NCI-H187 (cell line): ENCODE measurements at places on chromosomes 16 and 17.

DNA sequence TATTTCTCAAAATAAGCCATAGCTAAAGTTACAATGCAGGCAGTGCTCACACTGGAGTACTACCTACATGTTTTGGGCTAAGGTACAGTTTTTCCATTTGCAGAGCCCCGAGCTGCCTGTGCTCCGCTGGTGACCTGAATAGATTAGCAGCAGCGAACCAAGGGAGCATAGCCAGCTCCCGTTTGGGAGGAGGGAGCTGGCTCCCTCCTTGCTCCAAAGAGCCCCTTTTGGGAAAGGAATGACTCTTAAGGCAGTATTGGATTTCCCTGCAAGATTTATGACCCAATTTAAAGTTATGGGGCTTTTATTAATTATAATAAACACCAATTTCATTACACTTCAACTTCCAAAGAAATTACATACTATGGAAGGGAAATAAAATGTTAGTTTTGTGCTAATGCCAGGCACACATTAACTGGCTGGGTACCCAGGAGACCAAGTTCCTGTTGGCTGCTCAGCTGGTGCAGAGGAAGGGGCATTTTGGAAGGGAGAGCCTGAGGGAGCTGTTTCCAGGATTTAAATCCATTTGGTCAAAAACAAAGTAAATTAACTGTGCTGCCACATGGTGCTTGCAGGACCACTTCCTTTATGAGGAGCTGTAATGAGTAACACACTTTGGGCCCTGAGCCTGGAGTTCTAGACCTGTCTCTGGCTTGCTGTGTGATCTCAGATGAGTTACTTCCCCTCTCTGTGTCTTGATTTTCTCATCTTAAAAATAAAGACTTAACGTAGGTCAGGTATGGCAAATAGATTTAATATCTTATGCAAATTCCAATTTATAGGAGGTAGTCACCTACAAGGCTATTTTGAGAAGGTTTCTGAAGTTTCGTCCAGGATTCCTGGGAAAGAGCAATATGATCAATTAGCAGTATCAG is 362.1 kb upstream of the CCL2 start:
- DNase-seq: no peak

GRCh38 chr16:78990309-78990701 is 610.2 kb downstream of the MAF start:
- DNase-seq: no peak

- DNase-seq: no peak
Observed at GRCh38 chr17:40980596-40980995, 3.5 kb downstream of the KRT40 start.

DNA sequence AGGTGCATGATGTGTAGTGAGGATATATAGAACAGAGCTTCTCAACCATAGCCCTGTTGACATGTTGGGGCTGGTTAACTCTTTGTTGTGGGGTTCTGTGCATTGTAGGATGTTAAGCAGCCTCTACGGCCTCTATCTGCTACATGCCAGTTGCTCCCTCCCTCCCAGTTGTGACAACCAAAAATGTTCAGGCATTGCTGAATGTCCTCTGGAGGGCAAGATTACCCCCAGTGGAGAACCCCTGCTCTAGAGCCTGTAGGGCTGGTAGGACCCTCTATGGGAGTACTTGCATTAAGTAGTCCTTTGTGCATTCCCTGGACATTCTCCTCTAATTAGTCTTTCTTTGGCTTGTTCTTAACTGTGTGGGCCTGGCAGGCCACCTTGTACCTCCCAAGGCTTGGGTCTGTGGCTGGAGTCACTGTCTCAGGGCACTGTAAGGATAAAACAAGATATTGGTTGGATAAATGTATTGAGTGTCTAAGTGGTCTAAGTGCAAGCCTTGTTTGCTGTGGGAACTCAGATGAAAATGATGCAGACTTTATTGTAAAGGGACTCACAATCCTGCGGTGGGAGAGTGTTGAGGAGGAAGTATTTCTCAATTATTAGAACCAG is 19.8 kb upstream of the MYO1D start:
- DNase-seq: no peak

DNA sequence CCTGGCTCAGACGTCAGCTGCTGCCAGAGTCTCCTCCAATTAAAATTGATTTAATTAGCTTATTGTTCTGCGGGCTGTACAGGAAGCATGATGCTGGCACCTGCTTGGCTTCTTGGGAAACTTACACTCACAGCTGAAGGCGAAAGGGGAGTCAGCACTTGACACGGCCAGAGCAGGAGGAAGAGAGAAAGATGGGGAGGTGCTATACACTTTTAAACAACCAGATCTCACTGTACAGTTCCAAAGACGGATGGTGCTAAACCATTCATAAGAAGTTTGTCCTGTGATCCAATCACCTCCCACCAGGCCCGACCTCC is 1.4 kb upstream of the PRDM7 start:
- DNase-seq: no peak

GRCh38 chr17:44065668-44066203 is 735 bp downstream of the LSM12 start:
- DNase-seq: no peak

- no peak for DNase-seq
Observed at GRCh38 chr17:41505007-41505808, at the start of gene KRT13. TSS of gene KRT13 (minus strand) at chr17:41505612. CDS start at chr17:41505550, 62 bp downstream.

DNA sequence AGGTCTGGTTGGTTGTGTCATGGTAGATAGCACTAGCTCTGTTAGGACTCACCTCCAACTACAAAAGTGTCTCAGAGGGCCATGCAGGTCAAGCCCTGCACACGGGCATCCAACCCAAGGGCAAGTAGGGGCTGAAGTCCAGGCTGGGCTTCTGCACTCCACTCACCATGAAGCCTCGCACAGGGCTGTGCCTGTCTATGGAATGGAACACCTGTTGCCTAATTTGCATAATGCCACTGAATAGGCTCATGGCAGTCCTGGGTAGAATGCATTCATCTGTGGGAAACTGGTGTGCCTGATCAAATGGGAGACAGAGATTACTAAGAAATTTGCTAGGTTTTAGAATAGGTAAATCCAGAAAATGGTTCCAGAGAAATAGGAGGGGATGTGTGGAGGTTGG is 8.0 kb upstream of the AKAP1 start:
- DNase-seq: no peak

- DNase-seq: no peak
Observed at GRCh38 chr16:14354561-14355351, 275.3 kb downstream of the PARN start.

DNA sequence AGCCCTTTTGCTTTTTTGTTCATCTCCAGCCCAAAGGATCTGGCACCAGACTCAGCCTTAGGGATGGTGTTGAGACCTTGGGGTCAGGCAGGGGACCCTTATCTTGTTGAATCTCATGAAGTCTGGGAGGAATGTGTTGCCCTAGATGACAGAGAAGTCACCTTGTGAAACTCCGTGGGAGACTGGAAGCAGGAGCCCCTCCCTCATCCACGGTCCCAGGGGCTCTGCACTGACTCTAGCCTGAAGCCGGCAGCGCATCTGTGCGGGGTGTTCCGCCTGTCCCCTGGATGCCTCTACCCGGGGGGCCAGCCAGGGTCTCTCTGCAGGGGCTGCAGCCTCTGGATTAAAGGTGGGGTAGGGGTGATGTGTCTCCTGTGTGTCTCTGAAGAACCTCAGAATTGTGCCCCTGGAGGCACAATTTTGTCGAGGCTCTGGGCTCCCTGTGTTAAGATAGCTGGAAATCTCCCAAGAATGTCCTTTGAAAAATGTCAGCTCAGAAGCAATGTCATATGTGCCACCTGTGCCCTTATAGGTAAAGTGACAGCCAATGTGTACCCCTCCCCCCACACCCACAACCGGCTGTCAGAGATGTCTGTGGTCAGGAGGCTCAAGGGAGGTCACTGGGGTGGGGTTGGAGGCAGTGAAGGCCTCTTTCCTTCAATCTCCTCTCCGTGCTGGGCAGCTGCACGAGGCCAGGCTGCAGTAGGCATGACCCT is 32.1 kb upstream of the CDC42EP4 start:
- DNase-seq: no peak

DNA sequence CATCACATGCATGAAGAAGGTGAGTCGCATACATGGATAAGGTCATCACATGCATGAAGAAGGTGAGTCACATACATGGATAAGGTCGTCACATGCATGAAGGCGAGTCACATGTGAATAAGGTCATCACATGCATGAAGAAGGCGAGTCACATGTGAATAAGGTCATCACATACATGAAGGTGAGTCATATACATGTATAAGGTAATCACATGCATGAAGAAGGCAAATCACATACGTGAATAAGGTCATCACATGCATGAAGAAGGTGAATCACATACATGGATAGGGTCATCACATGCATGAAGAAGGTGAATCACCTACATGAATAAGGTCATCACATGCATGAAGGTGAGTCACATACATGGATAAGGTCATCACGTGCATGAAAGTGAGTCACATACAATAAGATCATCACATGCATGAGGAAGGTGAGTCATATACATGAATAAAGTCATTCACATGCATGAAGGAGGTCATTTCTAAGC is 105.1 kb upstream of the SDK2 start:
- no peak for DNase-seq

- DNase-seq: no peak
Observed at GRCh38 chr17:69060822-69061221, at the start of gene ABCA9. TSS of gene ABCA9 (minus strand) at chr17:69060927. CDS start at chr17:69051126, 9,801 bp downstream.

DNA sequence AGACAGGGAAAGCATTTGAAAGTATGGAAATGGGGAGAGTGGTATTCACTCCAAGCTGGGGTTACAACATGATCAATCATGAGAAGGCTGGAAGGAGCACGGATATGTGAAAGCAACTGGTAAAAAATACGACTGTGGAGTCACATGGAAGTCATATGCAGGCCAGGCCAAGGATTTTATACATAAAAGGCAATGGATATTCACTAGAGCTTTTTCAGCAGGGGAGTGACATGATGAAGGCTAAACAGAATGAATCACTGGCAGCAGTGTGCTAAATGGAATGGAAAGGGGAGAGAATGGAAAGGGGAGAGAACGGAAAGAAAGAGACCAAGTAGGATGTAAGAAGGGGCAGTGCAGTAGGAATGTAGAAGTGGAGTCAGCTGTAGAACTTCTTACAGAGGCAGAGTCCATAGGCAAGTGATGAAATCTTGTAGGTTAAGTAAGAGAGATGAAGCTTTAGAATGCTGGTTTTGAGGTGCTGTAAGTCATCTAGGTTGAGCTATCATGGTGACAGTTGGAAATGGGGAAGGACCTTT is 13.0 kb upstream of the NETO2 start:
- no peak for DNase-seq

DNA sequence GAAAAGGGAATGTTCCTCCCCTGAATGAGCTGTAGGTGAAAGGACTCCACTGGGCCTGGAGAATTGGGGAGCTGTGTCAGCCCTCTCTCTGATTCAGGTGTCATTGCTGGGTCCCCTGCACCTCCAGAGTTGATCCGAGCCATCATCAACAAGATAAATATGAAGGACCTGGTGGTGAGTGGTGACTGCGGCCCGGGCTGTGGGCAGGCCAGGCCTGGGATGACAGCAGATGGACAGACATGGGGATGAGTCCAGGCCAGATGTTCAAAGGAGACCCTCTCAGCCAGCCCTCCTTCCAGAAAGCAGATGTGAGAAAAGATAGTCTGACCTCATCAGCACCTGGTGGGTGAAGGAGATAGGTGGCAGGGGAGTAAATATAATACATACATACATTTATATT is 4.6 kb downstream of the CHAD start:
- no peak for DNase-seq

- DNase-seq: no peak
Observed at GRCh38 chr17:74259667-74260524, 14.1 kb upstream of the DNAI2 start.

DNA sequence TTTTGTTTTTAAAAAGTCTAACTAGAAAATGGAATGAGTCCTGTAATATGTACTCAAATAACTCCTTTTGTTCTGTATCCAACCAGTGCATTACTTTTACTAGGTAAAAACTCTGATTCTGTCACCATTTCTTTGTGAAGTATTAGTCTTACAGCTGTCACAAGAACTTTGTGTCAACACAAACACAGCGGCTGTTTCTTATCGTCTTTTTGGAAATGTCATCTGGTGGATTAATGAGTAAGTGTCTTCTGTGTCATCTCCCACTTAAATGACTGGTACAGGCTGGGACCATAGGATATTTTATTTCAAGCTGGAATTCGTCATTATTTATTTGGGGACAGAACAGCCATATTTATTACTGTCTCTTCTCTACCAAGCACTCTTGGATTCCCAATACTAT is 19.1 kb upstream of the ALDH3A2 start:
- no peak for DNase-seq

DNA sequence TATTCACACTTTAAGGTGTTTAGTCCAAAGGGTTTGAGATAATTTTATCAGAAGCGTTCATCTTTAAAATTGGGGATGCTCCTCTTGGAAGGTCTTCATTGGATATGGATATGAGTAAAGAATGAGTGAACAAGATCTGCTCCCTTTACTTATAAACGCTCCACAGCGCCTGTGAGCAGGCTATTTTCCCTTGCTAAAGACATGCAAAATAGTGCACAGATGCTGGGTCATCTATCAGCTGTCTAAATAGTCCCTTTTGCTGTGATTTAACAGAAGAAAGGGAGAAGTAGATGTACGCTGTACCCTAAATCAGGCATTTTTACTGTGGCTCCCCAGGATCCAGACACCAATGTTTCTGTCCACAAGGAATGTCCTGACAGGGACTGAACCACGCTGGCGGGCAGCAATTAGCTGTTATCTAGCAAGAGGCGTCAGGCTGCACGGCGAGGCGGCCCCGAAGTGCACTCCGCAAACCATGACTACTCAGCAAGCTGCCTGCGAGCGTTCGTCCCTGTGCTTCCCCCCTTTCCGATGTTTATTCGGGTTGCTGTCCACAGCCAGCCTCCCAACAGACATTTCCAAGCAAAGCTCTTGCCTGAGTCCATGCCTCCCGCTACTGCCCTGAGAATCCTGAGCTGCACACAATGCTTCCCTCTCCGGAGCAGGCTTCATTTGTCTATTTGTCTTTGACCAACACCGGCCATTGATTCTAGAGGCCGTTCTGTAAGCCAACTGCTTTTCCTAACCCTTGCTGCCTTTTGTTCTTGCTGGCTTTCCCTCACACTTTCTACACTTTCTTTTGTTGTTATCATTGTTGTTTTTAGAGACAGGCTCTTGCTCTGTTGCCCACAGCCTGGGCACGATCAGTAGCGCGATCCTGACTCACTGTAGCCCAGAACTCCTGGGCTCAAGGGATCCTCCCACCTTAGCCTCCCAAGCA is 55.7 kb upstream of the CNEP1R1 start:
- DNase-seq: no peak
